ENCODE measurements at places on chromosomes 2 and 18.
A peak's percentile ranks its signal among the peaks of the same experiment; 100 is the strongest.

GRCh38 chr2:59312967-59313940, 1072.1 kb upstream of the FANCL start:
- DNase-seq = no peak

DNA sequence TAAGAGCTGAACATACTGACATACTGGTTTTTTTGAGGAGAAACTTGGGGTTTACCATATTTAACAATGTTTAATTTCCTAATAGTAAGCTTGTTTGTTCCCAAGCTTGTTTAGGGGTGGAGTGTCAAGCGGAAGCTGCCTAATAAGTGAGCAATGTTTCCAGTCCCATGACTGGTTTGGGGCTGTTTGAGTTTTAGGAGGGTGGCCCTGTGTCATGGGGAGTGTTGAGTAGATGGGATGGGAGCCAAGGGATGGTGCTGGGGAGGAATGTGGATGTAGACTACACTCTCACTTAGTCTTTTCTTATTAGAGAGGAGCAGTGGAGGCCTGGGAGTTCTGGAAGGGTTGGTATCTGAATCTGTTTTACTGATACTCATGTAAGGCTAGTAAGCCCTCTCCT, 128.5 kb downstream of the TANC1 start:
- DNase-seq = no peak

- DNase-seq = no peak
Measured at GRCh38 chr2:217966423-217967070, 36.2 kb downstream of the TNS1 start.

- DNase-seq = no peak
Measured at GRCh38 chr2:168233726-168234406, 13.5 kb downstream of the STK39 start.

- no peak for DNase-seq
Measured at GRCh38 chr18:26710470-26711096, 154.9 kb downstream of the AQP4 start.

- peak; percentile 86 for DNase-seq
Measured at GRCh38 chr2:223797037-223797436, 40.3 kb downstream of the AP1S3 start.

- DNase-seq = no peak
Measured at GRCh38 chr2:159694500-159695040, 17.7 kb upstream of the MARCHF7 start.

- peak; percentile 26 for DNase-seq
Measured at GRCh38 chr2:95158891-95159619, 593 bp downstream of the ZNF514 start.

DNA sequence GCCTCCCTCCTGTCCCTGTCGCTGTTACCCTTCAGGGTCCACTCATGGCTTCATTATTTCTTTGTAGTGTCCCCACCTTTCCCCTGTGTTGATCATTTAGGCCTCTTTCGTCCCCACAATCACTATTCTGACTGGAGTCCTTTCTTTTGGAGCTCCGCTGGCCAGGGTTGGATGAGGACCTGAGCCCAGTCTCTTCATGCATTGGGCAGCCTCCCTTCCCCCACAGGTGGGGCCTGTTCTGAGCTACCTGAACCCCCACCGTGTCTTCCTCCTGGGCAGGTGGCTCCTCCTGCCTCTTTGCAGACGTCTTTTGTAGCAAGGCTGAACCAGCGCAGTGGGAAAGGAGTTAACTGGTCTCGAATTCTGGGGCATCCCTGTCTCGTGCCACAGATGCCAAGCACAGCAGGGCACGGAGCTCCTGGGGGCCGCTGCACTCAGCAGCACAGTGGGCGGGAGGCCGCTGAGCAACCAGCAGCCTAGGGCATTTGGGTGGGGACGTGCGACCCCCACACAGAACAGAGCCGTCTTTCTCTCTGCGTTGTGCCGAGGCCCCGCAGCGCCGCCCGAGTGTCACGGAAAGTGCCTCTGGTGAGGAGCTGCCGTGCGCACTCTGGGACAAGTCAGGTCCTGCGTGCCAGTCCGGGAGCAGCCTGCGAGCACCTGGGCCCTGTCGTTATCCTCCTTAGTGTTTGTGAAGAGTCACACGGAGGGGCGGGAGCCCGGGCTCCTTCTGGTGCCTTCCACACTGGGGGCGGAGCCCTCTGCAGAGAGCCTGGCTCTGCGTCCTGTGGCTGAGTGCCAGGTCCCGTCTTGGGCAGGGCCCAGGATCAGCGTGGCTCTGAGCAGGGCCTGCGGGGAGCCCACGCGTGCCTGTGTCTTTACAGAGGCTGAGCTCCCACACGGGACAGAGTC, 130.1 kb downstream of the NFATC1 start:
- peak; percentile 57 for DNase-seq

DNA sequence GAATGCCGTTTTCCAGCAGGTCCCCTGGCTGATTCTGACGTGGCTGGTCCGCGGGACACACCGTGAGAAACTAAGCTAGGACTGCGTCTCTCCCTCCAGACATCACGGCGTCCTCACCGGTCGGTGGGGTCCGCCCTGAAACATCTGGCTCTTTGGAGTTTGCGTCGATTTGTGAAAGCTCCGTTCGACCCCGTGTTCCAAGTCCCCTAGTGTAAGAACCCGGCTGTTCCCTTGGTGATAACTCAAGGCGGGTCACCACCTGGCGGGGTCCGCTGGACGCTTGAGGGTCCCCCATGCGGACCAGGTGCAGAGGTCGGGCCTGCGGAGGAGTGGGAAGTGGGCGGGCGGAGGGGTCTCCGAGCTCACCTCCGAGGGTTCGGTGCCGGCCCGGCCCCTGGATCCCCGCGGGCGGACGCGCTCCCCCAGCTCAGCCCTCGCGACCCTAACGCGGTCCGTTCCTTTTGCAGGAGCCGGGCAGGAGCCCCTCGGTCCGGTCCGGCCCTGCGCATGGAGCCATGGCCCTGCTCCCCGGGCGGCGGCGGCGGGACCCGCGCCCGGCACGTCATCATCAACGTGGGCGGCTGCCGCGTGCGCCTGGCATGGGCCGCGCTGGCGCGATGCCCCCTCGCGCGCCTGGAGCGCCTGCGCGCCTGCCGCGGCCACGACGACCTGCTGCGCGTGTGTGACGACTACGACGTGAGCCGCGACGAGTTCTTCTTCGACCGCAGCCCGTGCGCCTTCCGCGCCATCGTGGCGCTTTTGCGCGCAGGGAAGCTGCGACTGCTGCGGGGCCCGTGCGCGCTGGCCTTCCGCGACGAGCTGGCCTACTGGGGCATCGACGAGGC, 65.6 kb downstream of the KCNG2 start:
- no peak for DNase-seq

- DNase-seq = no peak
Measured at GRCh38 chr18:24633121-24633520, 172.7 kb downstream of the HRH4 start.

DNA sequence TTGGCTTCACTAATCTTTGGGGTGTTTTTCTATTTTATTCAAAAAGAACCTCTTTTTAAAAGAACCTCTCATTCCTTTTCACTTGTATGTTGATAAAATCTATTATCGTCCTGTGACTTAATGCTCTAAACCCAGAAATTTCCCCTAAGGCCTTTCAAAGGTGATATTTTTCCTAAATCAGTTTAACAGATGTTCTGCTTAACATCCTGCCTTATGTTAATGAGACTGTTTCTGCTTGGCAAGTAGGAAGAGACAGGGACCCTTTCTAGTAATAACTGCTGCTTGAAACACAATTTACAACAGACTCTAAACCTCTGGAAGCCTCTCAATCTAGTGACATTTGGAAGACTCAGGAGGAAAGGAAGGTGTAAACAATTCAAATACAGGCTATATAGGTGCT, 128.8 kb downstream of the KCNJ3 start:
- no peak for DNase-seq

DNA sequence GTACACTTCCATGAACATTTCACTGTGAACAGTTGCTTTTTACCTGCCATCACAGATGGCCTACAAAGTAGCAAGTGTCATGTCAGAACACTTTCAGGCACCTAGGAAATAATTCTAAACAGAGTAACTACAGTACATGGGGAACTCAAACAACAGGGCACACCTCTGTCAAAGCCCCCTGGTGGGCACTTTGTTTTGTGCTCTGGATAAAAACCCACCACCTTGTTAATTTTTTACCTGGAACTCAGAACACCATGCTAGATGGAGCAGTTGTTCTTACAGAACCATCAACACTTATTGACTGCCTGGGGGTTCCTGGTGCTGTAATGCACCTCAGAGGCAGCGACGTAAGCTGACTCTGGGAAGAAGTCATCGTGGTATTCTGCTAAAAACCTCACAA, 2.3 kb downstream of the MSL3B start:
- DNase-seq = no peak

GRCh38 chr2:175811971-175812370, 190.1 kb downstream of the LNPK start:
- DNase-seq = no peak

GRCh38 chr2:229133155-229133772, 137.8 kb downstream of the PID1 start:
- peak; percentile 39 for DNase-seq

- DNase-seq = peak; percentile 79
Measured at GRCh38 chr18:3794537-3795348, 344.8 kb downstream of the TGIF1 start.

DNA sequence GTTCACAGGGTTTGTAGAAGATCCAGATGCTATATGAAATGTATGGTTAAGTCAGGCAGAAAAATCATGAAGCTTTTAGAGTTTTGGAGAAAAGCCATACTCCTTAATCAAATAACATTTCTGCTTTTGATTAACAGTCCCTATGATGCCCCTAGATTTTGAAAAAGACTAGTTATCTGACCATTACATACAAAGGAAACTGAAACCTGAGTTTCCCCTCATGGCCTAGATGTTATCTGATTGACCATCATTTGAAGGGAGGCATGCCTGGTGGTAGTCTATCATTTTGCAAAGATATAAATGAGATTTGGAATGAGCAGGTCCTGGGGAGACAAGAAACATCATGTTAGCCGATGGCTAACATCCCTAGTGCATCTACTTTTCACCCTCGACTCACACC, 704.3 kb upstream of the FSHR start:
- no peak for DNase-seq

DNA sequence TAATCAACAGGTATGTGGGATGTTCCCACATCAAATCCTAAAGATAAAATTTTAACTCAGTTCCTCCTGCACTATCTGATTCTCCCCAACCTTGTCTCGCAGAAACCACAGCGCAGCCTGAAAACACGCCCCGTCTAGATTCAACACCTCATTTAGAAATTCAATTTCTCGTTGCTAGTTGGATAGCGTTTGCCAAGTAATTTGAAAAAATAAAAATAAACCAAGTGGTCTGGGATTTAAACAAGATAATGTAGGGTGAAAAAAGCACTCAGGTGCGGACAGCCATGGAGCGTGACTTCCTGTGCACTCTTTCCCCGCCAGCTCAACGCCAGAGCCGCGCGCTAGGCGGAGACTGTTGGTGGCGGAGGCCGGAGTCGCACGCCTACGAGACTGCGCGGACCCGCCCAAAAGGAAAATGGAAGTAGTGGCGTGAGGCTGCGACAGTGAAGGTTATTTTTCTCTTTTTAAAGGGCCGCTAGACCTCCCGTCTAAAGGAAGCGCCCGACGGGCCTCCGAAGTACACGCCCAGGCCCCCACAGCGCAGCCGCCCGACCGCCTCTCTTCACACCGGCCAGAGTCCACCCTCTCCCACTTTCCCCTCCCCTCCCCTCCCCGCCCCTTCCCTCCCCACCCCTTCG, 615 bp upstream of the CCNT2 start:
- no peak for DNase-seq

GRCh38 chr18:31250902-31251301, 67.1 kb upstream of the DSG1 start:
- DNase-seq = no peak

DNA sequence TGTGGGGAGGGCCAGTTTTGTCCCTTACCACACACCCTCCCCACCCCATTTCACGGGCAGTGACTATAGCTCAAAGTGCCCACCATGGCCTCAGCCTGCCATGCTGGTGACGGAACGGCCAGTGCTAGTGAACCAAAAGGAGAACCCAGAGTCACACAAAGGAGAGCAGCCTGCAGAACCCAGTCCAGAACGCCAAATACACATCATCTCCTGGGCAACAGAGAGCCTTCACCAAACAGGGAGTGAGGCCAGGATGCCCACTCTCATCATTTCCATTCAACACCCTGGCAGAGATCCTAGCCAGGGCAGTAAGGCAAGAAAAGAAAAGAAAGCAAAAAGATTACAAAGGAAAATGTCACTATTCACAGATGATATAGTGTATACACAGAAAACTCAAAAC, 38.3 kb downstream of the HDAC4 start:
- DNase-seq = no peak

- no peak for DNase-seq
Measured at GRCh38 chr18:34857320-34857719, 147.2 kb downstream of the DTNA start.

- no peak for DNase-seq
Measured at GRCh38 chr2:46230115-46230571, 67.1 kb upstream of the EPAS1 start.

DNA sequence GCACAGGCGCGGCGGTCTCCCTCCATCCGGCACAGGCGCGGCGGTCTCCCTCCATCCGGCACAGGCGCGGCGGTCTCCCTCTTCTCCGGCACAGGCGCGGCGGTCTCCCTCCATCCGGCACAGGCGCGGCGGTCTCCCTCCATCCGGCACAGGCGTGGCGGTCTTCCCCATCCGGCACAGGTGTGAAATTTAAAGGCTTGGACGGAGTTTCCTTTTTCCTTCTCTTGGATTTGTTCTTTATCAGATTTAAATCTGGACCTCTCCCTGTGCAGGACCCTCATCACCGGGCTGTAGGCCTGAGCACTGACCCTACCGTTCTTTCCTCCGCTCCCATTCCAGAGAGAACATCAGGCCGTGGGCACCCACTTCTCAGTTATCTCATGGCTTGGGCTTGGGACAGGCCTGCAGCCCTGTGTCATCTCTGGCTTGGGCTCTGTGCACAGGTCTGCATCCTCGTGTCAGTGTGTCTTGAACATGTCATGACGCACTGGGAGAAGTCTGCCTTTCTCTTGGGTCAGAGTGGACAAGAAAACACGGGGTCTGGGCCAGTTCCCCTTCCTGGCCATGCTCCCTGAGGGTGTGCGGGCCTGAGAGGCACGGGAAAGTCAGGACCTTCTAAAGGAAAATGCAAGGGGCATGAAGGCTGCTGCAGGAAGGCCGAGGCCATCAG, 53.9 kb upstream of the PXDN start:
- no peak for DNase-seq

- no peak for DNase-seq
Measured at GRCh38 chr2:30226144-30227032, 4.9 kb upstream of the LBH start.

DNA sequence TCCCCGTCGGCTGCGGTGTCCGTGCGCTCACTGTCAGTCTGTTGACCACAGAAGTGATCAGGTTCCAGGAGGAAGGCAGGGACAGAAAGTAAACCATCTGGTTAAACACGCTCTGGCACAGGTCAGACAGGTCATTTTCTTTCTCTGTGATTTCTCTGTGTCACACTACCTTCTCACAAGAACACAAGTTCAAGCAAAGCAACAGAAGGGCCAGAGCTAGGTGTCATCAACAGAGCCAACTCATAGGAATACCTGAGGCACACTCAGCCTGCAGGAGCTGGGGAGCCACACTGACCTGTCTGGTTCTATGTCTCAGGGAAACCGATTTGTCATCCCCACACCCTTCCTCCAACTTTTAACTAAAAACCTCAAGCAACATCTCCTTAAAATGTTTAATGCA, 115.1 kb upstream of the ZBTB14 start:
- DNase-seq = no peak

Data from RWPE1 (cell line).